Tongue (tissue), 3 donors: ENCODE measurements at places on chromosomes 5 and 9. TPM values are rescaled to one million over a fixed set of nuclear protein-coding genes. Genes with fewer than 3 reads are reported as not detected.

The LRRC19 gene
- total RNA-seq: not detected

The ADAMTS19 gene
- 49.9 TPM for total RNA-seq

The NUDT12 gene
- 21.5 TPM for total RNA-seq

The PLAC8L1 gene
- not detected for total RNA-seq

The SPEF2 gene
- total RNA-seq: 20.0 TPM

The FOXD4L3 gene
- not detected for total RNA-seq

The RETREG1 gene
- total RNA-seq: 160 TPM

The ARHGEF37 gene
- total RNA-seq: 5.5 TPM

The ANKRD20A1 gene
- total RNA-seq: not detected

The IQGAP2 gene
- total RNA-seq: 32.8 TPM

The TRIM7 gene
- total RNA-seq: 21.7 TPM

The SLC25A2 gene
- not detected for total RNA-seq

The SLC6A18 gene
- not detected for total RNA-seq

The INSYN2B gene
- 0.21 TPM for total RNA-seq

The CSF2 gene
- not detected for total RNA-seq

The KCNIP1 gene
- total RNA-seq: 4.2 TPM

The MLANA gene
- not detected for total RNA-seq

The IFNA21 gene
- not detected for total RNA-seq

The PCDHGA7 gene
- 6.3 TPM for total RNA-seq

The HCN1 gene
- total RNA-seq: 0.21 TPM

The FIBCD1 gene
- not detected for total RNA-seq

The SCAMP1 gene
- total RNA-seq: 60.3 TPM

The ANKRD18B gene
- total RNA-seq: 6.6 TPM

The GRM6 gene
- not detected for total RNA-seq

The IL13 gene
- total RNA-seq: not detected

The TMEM171 gene
- total RNA-seq: 0.41 TPM

The SNCB gene
- not detected for total RNA-seq

The GBGT1 gene
- 5.1 TPM for total RNA-seq

The FBXL7 gene
- 12.8 TPM for total RNA-seq

The PDLIM4 gene
- 49.6 TPM for total RNA-seq

The IL4 gene
- total RNA-seq: not detected

The ZNF879 gene
- total RNA-seq: 5.7 TPM

The TMC1 gene
- total RNA-seq: 0.62 TPM

The FAM78A gene
- 16.7 TPM for total RNA-seq

The EMB gene
- total RNA-seq: 7.9 TPM
